ENCODE measurements at places on chromosomes 11 and 22. TPM values are rescaled to one million over a fixed set of nuclear protein-coding genes. Genes with fewer than 3 reads are reported as not detected.

DNA sequence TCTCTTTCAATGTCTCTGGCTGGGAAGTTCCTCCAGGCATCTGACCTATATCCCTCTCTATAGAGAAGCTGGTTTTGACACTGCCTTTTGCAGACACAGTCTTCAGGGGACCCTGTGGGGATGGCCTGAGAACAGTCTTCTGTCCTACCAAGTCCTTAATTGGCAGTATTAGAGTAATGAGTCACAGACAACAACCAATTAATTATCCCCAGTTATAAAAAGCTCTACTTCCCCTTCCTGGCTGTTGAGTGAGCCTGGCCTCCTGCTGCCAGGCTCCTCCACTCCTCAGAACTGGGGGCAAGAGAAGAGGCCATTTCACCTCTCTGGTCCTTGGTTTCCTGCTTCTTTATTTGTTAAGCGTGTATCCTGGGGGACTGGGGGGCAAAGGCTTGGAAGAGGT is 41.2 kb upstream of the KLHL35 start:
- H3K27ac ChIP-seq: no peak overlapping the region
- H3K4me1 ChIP-seq: peaks cover 20% of the 10 kb centered on the region
- no peaks in the 10 kb centered on the region for H3K36me3 ChIP-seq
- DNase-seq: no peak
- H3K27me3 ChIP-seq: peaks cover 4% of the 10 kb centered on the region

SLC22A9 gene
- polyA plus RNA-seq: not detected

DNA sequence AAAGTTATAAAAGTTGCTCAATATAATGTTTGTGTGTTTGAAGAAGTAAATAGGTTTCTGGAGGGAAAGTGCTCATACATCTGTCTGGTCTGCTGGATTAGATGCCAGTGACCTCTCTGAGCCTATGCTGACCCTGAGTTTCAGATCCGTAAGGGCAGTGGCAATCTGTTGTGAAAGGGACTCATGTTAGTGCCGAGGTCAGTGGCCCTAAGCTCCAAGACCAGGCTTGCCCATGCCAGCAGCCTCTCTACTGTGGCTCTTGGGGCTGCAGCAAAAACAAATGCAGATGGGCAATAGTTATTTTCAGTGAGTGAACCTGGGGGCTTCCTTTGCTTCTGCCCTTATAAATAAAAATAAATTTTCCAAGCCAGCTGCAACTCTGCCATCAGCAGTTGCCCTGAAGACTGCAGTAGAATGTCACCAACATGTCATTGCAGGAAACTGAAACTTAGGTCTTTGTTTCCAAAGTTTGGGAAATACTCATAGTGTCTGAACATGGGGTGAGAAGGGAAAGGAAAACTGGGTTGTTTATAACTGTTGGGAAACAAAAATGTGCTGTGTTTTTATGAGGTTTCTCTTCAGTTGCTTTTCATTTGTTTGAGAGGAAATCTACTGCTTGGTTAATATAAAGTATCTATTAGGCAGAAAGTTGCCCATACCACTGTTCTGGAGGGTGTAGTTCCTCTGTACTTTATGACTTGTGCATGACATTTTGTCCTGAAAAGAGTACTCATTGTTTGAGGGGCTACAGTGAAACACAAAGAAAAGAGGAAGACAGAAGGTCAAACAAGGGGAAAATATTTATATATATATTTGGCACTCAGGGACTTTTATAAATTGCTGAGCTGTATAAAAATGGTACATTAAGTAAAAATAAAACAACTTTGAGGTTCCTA is 9.5 kb upstream of the MS4A4E start:
- H3K4me1 ChIP-seq: no peaks in the 10 kb centered on the region
- no peak overlapping the region for H3K4me3 ChIP-seq
- no peak for DNase-seq
- no peak overlapping the region for H3K27ac ChIP-seq
- H3K27me3 ChIP-seq: peaks cover 3% of the 10 kb centered on the region
- H3K36me3 ChIP-seq: peaks cover 10% of the 10 kb centered on the region

GRCh38 chr11:64092111-64092760 is 56.5 kb downstream of the FLRT1 start:
- no peaks in the 10 kb centered on the region for H3K4me1 ChIP-seq
- DNase-seq: no peak
- no peaks in the 10 kb centered on the region for H3K36me3 ChIP-seq
- H3K27me3 ChIP-seq: no peaks in the 10 kb centered on the region
- H3K4me3 ChIP-seq: no peak overlapping the region

FJX1 gene
- not detected for polyA plus RNA-seq

DNA sequence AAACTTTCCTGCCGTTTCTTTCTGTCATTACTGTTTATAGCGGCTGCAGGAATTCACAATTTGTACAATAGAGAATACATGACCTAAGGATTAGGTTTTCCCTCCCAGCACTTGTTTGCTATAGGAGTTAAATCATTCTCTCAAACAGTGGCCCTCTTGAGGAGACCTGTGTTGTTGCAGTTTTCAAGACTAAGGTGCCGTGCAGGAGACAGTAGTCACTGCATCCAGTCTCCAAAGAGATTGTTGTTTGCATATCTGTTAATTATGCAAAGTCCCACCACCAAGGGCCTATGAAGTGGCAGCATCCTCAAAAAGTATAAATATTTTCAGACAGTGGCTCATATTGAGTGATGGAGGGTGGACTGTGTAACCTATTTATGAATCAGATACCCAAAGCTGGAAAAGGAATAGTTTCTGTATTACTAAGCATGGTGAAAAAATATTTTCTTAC is 2.3 kb downstream of the PRSS23 start:
- peaks cover 10% of the 10 kb centered on the region for H3K4me1 ChIP-seq
- peaks cover 64% of the 10 kb centered on the region for H3K27me3 ChIP-seq
- H3K4me3 ChIP-seq: no peak overlapping the region
- no peak for DNase-seq
- H3K27ac ChIP-seq: no peak overlapping the region
- no peaks in the 10 kb centered on the region for H3K36me3 ChIP-seq

DNA sequence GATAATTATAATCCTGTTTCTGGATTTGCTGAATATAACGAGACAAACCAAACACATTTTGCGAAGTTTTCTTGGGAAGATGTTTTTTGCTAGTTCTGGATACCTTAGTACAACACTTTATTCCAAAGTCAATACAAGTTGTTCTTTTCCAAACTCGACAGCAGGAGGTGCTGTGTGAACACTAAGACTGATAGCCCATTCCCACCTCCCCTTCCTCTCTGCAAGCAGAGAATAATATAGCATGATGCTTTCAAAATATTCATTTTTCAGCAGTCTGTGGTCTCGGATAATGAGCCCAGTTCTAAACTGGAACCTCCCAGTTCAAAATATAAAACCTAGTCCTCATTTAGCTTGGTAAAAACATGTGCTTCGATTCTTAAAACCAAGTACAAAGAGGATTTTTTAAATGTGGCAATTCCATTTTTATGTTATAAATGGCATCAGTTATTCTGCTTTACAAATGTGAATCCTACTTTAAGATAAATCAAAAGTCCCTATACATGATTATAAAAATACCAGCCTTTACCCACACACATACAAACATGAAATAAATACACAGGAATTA is 129.1 kb downstream of the DCDC1 start:
- no peak overlapping the region for H3K27ac ChIP-seq
- DNase-seq: no peak
- no peaks in the 10 kb centered on the region for H3K4me1 ChIP-seq
- H3K27me3 ChIP-seq: no peaks in the 10 kb centered on the region
- H3K4me3 ChIP-seq: no peak overlapping the region
- no peaks in the 10 kb centered on the region for H3K36me3 ChIP-seq

DNA sequence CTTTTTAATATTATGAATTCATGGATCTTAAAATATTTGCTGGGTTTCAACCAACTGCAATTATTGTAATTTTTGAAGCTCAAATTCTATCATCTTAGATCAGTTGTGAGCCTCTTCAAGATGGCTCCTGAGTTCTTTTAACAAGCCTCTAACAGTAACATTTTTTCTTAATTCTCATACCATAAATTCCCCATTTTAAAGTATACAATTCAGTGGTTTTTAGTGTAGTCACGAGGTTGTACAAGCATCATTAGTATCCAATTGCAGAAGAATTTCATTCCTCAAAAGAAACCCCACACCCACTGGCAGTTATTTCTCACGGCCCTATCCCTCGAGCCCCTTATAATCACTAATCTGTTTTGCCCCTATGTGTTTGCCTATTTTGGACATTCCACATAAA is 270.8 kb downstream of the SBF2 start:
- H3K36me3 ChIP-seq: peaks cover 8% of the 10 kb centered on the region
- no peaks in the 10 kb centered on the region for H3K27me3 ChIP-seq
- DNase-seq: no peak

SDF2L1 gene
- 48.3 TPM for polyA plus RNA-seq

DNA sequence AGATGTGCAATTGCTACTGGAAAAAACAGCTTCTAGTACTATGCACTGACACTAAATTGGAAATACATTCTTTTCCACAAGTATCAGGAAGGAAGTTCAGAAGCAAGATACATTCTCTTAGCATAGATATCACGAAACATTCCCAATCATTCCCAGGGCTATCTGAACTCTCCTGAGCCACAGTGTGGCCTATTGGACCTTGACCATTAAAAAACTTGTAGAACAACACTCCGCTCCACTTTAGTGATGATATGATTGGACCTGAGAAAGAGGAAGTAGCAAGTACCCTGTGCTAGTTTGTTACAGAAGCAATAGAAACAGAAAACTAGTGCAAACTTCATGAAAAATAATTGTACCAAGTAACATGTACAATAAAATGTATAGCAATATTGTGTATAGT is 11.4 kb upstream of the OR5AK2 start:
- no peak for DNase-seq
- H3K4me1 ChIP-seq: no peaks in the 10 kb centered on the region
- H3K27me3 ChIP-seq: no peaks in the 10 kb centered on the region
- no peak overlapping the region for H3K4me3 ChIP-seq

DNA sequence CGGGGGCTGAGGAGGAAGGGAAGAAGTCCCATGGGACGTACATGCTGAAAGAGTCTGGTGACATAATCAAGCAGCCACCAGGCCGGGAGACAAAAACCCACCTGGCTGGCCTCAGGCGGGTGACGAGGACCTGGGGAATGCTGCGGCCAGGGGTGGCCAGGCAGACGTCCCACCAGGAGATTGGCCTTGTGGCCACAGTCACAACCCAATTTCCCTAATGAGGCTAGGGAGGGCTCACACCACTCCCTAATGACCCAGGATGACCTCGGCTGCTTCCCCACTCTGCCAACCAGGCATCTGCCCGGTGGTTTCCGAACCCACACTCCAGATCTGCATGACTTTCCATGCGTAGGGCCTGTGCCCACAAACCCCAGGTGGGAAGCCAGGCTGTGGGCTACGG is 66.9 kb downstream of the SCUBE1 start:
- H3K4me1 ChIP-seq: no peaks in the 10 kb centered on the region
- no peak overlapping the region for H3K4me3 ChIP-seq
- no peak overlapping the region for H3K27ac ChIP-seq

- H3K36me3 ChIP-seq: no peaks in the 10 kb centered on the region
- H3K27ac ChIP-seq: peak overlapping the region; percentile 62
- peak overlapping the region; percentile 26 for H3K4me3 ChIP-seq
- DNase-seq: no peak
- no peaks in the 10 kb centered on the region for H3K27me3 ChIP-seq
These were observed 19.6 kb downstream of the NF2 start for GRCh38 chr22:29623059-29623458.

- no peak overlapping the region for H3K4me3 ChIP-seq
- no peaks in the 10 kb centered on the region for H3K27me3 ChIP-seq
- H3K36me3 ChIP-seq: no peaks in the 10 kb centered on the region
- H3K27ac ChIP-seq: peak overlapping the region; percentile 54
- no peaks in the 10 kb centered on the region for H3K4me1 ChIP-seq
These were observed 54.7 kb downstream of the PHF21B start for GRCh38 chr22:44955102-44955501.

GRCh38 chr11:44980533-44981427 is 30.1 kb upstream of the TP53I11 start:
- H3K36me3 ChIP-seq: no peaks in the 10 kb centered on the region
- H3K27ac ChIP-seq: peak overlapping the region; percentile 48
- no peak overlapping the region for H3K4me3 ChIP-seq
- DNase-seq: no peak
- peaks cover 18% of the 10 kb centered on the region for H3K4me1 ChIP-seq

DNA sequence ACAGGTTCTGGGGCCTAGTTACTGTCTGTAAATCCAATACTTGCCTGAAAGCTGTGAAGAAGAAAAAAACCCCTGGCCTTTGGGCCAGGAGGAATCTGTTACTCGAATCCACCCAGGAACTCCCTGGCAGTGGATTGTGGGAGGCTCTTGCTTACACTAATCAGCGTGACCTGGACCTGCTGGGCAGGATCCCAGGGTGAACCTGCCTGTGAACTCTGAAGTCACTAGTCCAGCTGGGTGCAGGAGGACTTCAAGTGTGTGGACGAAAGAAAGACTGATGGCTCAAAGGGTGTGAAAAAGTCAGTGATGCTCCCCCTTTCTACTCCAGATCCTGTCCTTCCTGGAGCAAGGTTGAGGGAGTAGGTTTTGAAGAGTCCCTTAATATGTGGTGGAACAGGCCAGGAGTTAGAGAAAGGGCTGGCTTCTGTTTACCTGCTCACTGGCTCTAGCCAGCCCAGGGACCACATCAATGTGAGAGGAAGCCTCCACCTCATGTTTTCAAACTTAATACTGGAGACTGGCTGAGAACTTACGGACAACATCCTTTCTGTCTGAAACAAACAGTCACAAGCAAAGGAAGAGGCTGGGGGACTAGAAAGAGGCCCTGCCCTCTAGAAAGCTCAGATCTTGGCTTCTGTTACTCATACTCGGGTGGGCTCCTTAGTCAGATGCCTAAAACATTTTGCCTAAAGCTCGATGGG is 13.5 kb downstream of the PIK3IP1 start:
- peaks cover 7% of the 10 kb centered on the region for H3K36me3 ChIP-seq
- H3K4me1 ChIP-seq: peaks cover 33% of the 10 kb centered on the region
- DNase-seq: no peak
- H3K27me3 ChIP-seq: no peaks in the 10 kb centered on the region
- H3K27ac ChIP-seq: peak overlapping the region; percentile 60

DNA sequence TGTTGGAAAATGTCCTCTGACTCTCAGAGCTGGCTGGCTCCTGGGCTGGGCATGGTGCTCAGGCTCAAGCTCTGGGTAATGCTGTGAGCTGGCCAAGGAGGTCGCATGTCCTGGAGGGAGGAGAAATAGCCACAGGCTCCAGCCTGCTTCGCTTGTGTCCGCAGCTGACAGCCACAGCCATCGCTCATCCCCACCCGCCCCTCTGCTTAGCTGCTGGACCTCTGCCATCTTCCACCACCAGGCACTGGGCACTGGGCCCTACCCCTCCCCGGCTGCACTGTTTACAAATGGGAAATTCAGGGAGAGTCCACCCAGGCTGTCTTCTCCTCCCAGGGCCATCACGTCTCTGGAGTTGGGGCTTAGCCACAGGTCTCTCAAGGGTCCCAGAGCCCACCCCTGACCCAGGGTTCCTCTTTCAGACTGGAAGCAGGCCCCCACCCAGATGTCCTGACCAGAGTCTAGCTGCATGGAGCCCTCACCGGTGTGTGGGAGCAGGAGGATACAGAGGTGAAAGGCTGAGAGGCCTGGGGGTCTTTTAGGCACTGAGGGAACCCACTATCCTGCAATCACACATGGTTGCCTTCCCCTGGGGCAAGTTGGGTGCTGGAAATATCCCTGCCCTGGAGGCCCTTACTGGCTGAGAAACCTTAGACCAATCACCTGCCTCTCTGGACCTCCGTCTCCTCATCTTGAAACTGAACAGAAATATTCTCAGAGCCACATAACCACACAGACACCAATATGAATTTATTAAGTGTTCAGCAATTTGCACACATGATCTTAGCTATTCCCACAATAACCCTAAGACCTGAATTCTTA is 62.7 kb downstream of the CD82 start:
- H3K4me1 ChIP-seq: peaks cover 26% of the 10 kb centered on the region
- no peaks in the 10 kb centered on the region for H3K36me3 ChIP-seq
- H3K27ac ChIP-seq: no peak overlapping the region
- H3K27me3 ChIP-seq: peaks cover 10% of the 10 kb centered on the region
- H3K4me3 ChIP-seq: no peak overlapping the region
- no peak for DNase-seq

All from naive B cell (primary cell).